ENCODE measurements at places on chromosomes 1 and 21.
A peak's percentile ranks its signal among the peaks of the same experiment; 100 is the strongest.

GRCh38 chr1:70980361-70980760, 67.3 kb downstream of the PTGER3 start:
- no peak for DNase-seq

DNA sequence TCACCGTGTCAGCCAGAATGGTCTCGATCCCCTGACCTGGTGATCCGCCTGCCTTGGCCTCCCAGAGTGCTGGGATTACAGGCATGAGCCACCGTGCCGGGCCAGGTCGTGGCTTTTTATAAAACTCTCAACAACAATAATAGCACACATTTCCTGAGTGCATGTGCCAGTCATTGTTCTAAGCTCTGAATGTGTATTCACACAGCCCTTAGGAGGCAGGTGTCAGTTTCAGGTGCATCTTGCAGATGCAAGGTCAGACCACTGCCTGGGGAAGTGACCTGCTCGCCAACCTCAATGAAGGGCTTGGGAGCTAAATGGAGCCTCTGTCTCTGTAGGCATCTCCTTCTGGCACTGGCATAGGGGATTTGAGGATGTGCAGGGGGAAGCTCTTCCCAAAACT, 1.6 kb upstream of the LEFTY2 start:
- no peak for DNase-seq

DNA sequence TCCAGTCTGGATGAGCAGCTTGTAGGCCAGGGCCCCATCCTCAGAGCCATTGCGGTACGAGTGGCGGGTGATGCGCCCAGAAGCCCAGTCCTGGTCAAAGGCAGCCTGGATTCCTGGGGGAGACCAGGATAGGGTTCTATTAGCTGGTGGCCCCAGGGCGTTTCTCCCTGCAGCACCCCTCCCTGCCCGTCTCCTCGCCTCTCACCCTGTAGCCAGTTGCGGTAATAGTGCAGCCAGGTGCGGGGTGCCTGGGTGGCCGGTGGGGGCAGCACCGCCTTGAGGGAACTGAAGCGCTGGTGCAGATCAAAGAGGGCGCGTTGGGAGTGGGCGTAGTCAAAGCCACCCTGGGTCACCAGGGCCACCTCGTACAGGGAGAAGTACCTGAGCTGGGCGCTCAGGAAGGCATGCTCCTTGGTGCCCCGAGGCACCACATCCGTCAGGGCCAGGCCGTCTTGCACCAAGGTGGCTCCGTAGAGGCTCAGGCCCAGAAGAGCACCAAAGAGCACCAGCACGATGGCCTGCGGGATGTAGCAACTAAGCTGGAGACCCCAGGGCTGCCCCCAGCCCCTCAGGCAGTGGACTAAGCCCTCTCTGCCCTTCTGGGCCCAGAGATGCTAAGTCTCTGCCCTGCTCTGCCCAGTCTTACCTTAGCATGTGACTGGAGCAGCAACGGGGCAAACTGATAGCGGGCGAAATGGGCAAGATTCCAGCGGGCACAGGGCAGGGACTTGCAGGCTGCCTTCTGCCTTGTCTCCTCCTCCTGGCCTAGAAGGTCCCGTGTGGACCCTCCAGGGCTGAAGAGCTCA, 15.7 kb downstream of the PTCH2 start:
- DNase-seq = no peak

DNA sequence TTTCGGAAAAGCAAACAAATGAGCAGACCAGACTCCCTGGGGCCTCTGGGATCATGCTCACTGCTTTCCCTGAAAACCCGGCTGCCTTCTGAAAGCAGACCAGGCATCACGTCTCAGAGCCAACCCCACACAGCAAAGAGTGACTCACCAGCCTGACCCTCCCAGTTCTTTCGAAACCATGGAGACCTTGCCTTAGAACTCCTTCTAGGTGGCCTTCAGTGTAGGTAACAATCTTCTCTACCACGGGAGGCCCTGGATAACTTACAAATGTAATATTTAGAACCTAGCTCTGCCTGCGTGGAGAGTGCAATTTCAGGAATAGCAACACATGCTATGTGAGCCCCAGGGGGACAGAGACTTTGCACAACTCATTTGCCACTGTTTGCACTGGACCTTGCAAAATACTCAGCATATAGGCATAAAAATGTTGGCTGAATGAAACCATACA, 105.2 kb downstream of the SUSD4 start:
- DNase-seq = no peak

DNA sequence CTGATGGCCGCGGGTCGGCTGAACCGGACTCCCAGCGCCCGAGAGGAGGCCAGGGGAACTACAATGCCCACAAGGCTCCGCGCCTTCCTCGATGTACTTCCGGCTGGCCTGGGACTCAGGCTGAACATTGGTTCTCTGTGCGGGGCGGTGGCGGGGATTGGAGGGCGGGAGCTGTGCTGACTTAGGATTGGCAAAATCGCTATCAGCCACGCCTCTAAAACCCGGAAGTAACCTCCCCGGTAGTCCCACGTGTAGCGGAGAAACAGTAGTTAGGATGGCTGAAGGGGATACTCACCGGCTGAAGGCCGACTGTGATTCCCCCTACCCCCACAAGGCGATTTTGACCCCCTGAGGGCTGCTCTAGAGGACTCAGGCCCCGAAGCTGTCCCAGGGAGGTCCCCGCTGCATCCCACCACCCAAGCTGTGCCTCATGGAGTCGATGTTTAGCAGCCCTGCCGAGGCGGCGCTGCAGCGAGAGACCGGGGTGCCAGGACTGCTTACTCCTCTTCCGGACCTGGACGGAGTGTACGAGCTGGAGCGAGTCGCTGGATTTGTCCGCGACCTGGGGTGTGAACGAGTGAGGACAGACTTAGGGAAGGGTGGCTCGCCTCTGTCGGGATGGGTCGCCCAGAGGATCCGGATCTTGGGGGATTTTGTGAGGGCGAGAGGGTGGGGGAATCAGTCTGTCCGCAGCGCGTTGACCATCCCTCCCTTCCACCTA, at the start of gene DPH2:
TSS of gene DPH2 (plus strand) at position 265 of the 721 bp plus-strand sequence. CDS start at position 431, 166 bp downstream.
- DNase-seq = peak; percentile 96
